ENCODE measurements at places on chromosomes 3 and 15.

GRCh38 chr3:23999012-23999641, 54.0 kb downstream of the NR1D2 start:
- DNase-seq = peak; percentile 64

DNA sequence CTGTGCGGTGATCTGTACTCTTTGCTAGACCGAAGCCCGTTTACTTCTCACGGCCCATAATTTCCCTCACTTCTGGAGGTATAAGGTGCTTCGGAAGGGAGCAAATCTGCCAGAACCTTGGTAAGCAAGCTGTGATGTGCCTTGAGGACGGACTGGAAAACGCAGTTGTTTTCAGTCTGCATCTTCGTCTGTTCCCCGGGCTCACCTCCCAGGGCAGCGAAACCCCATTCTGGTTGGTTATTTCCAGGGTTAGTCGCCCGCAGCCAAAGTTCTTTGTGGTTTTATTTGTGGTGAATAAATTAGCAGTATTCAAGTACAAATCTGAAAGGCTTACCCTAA, 401 bp downstream of the RAMAC start:
- peak; percentile 45 for DNase-seq

DNA sequence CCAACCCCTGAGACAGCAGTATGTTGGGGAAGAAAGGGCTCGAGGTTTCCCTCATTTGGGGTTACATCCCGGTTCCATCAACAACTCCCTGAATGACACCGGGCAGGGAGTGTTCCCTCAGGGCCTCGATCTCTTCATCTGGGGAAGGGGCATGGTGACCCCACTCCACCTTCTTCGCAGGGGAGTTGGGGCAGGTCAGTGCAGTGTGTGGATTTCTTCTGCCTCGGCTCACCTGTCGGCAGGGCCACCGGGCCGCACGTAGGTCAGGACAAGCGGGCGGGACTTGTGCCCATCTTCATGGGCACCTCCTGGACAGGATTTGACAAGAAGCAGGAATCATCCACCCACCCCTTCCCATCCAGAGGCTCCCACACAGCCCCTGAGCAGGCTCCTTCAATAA, 17.4 kb downstream of the GRIP2 start:
- DNase-seq = no peak

DNA sequence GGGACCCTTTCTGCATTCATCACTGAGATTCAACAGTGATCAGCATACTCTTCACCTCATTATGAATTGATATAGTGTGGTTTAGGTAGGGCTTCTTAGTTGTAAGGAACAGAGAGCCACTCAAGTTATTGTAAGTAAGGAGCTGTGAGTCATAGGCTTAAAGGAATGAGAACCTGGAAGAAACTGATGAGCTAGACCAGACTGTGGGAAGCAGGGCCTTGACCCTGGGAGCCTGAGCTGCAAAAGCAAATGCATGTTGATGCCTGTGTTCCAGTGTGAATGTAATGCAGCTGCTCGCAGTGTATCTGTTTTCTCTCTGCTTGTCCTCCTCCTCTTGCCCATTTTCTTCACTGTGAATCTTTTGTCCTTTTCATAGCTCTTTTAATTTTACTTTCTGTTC, 13.6 kb downstream of the ZKSCAN7 start:
- no peak for DNase-seq
